ENCODE measurements at places on chromosomes 6 and 20.

DNA sequence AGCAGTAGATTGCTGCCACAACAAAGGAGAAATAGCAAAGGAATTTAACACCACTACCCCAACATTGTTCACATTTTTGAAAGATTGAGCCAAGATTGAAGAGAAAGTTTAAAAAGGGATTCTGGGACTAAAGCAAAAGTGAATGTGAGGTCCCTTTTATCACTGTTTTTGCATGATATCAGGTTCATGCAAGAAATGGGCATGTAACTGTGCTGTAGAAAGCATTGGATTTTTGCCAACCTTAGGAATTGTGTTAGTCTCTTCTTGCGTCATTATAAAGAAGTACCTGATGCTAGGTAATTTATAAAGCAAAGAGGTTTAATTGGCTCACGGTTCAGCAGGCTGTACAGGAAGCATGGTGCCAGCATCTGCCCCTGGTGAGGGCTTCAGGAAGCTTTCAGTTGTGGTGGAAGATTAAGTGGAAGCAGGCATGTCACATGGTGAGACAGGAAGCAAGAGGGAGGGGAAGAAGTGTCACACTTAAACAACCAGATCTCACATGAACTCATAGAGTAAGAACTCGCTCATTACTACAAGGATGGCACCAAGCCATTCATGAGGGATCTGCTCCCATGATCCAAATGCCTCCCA is 4.6 kb upstream of the GJB7 start:
- no peak for DNase-seq

- no peak for DNase-seq
Measured at GRCh38 chr6:66376001-66376400, 669.0 kb upstream of the EYS start.

DNA sequence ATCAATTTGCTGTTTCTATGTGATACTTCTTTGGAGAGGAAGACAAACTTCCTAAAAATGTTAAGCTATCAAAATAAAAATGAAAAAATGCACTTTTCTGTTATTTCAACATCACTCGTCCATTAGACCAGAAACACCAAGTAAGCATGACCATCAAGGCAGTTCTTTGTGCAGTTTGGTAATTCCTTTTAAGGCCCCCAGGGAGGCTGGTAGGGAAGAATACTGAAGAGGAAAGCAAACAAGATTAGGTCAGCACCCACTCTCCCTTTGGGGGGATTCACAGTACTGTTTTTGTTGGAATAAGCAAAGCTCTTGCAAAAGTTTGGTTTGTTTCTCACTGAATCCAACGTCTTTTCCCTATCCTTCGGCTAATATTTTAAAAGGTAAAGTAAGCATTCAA is 206.8 kb upstream of the SLC35B3 start:
- no peak for DNase-seq

DNA sequence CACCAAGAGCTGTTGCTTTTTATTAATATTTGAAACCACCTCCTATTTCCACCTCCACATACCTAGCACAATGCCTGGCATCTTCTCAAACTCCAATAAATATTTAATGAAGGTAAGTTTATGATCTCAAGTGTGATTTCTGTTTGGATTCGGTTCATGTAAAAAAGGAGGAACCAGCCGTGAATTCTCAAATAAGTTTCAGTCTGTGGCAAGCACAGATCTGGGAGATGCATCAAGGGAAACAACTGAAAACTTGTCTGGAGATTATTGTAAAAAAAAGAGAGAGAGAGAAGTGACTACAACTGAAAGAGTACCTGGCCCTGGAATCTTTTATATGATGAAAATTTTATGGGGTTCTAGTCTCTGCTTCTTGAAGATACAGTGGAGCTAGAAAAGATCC is 52.8 kb upstream of the PNRC1 start:
- DNase-seq: no peak

GRCh38 chr20:23160536-23161243 is 74.6 kb upstream of the CD93 start:
- no peak for DNase-seq

- DNase-seq: no peak
Measured at GRCh38 chr6:31727034-31727716, 1.9 kb downstream of the DDAH2 start.

DNA sequence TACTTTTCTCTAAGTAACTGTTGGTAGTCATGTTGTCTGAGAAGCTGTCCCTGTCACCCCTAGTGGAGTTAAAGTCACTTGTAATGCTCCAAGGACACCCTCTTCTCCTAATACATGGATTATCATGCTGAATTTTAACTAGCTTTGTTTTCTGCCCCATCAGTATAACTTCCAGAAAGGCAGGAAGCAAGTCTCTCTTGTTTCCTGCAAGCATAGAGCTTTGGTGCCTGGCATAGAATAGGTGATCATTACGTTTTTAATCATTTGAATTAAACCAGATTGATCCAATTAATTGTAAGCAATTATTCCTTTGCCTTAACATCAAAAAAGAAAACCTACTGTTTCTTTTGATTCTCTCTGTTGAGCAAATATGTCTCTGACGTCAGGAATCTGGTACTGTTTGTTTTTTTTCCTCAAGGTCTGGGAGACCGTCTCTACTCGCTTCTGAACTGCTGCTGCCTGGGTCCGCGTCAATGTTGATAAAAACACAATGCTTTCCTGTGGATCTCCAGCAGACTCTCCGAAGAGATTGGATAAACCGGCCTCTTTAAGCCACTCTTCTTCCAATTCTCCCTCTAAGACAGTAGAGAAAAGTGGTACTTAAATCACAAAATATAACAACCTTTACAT is 71.8 kb downstream of the ARHGAP18 start:
- no peak for DNase-seq

DNA sequence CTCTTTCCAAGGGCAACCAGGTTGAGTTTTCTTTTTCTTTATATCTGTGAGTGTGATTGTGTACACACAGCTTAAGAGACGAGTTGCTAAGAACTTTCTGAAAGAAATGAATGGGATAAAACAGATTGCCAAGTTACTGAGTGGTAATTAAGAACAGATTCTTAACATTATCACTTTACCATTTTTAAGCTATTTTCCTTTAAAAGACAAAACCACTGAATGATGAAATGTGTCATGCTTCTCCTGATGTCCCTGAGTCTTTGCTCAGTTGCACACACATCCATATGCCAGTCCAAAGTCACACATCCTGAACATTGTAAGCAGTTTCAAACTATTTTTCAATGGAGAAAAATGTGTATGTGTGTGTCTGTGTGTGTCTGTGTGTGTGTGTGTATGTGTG is 5.5 kb upstream of the DAAM2 start:
- no peak for DNase-seq
